ENCODE measurements at places on chromosomes 12 and 14. TPM values are rescaled to one million over a fixed set of nuclear protein-coding genes. Genes with fewer than 3 reads are reported as not detected.
A peak's percentile ranks its signal among the peaks of the same experiment; 100 is the strongest.

The SYT1 gene
- 0.35 TPM for total RNA-seq

The TC2N gene
- 2.5 TPM for total RNA-seq

The RNASE1 gene
- total RNA-seq, result 26.4 TPM

The KRT72 gene
- not detected for total RNA-seq

The GPRC5D gene
- total RNA-seq, result not detected

The NPAS3 gene
- total RNA-seq, result not detected

The ARMH4 gene
- 0.61 TPM for total RNA-seq

The MYO1H gene
- not detected for total RNA-seq

GRCh38 chr12:53051058-53051880 is 1.4 kb downstream of the TNS2 start:
- H3K4me1 ChIP-seq, result peaks cover 43% of the 10 kb centered on the region
- no peaks in the 10 kb centered on the region for H3K36me3 ChIP-seq
- no peaks in the 10 kb centered on the region for H3K27me3 ChIP-seq
- peak overlapping the region; percentile 97 for H3K27ac ChIP-seq
- DNase-seq, result peak; percentile 92

GRCh38 chr14:99802301-99803105 is 9.3 kb downstream of the EML1 start:
- H3K27me3 ChIP-seq, result no peaks in the 10 kb centered on the region
- H3K4me1 ChIP-seq, result no peaks in the 10 kb centered on the region
- H3K4me3 ChIP-seq, result no peak overlapping the region
- H3K36me3 ChIP-seq, result no peaks in the 10 kb centered on the region
- no peak overlapping the region for H3K27ac ChIP-seq

GRCh38 chr12:123119808-123120207 is 31.1 kb downstream of the PITPNM2 start:
- H3K27ac ChIP-seq, result no peak overlapping the region
- no peak overlapping the region for H3K4me3 ChIP-seq
- H3K4me1 ChIP-seq, result no peaks in the 10 kb centered on the region
- DNase-seq, result no peak
- H3K36me3 ChIP-seq, result no peaks in the 10 kb centered on the region

DNA sequence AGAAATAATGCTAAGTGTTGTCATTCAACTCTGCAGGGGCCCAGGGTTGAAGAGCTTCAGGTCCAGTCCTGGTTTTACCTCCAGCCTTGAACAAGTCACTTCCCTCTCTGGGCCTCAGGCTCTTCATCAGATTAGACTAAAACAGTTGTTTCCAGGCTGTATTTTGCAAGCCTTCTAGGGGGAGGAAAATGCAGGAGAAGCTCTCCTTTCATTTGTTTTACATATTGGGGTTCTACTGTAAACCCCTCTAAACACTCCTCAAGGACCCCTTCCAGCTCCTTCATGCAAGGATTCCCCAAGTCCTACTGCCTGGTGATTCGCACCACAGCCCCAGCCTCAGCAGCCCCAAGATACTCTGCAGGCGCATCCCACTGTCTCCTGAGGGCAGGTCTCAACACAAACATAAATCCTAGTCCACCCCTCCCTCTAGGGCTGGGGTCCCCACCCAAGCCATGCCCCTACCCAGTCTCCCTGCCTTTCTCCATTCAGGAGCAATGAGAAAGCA is 2.7 kb downstream of the SDR9C7 start:
- no peak overlapping the region for H3K4me3 ChIP-seq
- no peaks in the 10 kb centered on the region for H3K27me3 ChIP-seq
- H3K4me1 ChIP-seq, result no peaks in the 10 kb centered on the region
- H3K27ac ChIP-seq, result no peak overlapping the region

DNA sequence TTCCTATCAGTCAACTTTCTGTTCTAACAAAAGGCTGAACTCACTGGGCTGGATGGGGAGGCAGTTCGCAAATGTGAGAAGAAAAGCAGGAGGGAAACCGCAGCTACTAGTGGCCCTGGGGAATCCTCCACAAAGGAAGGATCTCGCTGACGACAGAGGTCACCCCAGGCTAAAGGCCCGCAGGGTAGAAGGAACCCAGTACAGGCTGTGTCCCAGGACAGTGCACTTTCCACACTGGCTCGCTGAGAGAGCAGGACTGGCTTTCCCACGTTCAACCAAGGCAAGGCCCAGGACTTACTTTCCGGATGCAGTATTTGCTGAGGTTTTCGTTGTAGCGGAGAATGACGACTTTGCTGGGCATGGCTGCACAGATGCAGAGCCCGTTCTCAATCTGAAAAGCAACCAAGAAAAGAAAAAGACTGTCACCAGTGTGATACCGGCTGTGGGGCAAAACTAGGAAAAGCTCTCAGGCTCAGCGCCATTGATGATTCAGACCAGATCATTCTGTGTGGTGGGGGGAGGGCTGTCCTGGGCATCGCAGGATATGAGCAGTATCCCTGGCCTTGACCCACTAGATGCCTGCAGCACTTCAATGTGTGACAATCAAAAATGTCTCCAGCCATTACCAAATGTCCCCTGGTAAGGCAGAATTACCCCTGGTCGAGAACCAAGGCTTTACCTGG is 36.3 kb downstream of the PRKAB1 start:
- no peak overlapping the region for H3K4me3 ChIP-seq
- no peak overlapping the region for H3K27ac ChIP-seq
- no peak for DNase-seq
- no peaks in the 10 kb centered on the region for H3K27me3 ChIP-seq

DNA sequence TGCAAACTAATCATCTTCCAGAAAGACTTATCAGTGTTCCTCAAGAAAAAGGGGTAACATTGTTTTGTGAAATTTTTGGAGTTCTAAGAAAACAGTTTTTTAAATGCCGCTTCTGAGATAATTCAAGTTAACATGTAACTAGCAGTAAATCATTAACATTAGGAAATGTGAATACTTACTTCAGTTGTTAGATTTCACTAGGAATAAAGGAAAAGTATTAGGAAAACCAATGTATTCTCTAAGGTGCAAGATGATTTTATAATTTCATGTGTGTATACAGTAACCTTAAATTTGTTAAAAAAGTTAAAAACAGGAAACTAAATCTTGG is 36.8 kb downstream of the PAPOLA start:
- no peak for DNase-seq
- H3K27ac ChIP-seq, result peak overlapping the region; percentile 77
- H3K4me1 ChIP-seq, result peaks cover 16% of the 10 kb centered on the region
- H3K27me3 ChIP-seq, result no peaks in the 10 kb centered on the region
- H3K36me3 ChIP-seq, result no peaks in the 10 kb centered on the region

DNA sequence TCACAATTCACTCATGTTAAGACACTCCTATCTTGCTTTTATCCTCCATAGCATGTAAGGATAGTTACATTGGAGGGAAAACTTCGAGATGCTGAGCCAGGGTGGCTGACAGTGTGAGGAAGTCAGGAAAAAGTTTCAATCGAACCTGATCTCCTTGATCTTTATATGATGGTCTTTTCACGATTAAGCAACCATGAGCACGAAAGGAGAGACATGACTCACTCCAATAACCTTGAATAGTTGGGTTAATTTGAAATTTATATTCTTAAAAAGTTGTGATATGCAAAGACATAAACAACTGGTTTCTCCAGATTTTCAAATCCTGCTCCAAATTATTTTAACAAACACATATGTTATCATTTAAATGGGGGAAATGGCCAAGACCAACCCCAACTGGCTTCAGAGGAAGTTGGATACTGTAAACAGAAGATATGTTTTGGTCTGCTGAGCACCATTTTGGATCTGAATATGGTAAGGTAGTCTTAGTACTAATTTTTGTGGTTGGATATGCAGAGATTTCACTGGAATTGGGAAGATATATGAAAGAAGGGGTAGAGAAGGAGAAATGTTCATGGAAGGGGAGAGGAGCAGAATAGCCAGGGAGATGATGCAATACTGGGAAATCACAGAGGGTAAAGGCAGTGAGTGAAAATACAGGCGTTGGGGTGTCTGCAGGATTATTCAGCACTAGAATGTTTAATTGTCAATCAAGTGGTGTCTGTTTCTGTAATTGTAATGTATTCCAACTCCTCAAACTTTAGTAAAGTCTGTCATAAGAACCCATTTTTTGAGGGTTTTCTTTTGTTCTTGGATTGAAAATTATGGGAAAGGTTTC is 185.2 kb upstream of the SLC38A2 start:
- H3K4me3 ChIP-seq, result no peak overlapping the region
- no peak for DNase-seq
- no peak overlapping the region for H3K27ac ChIP-seq
- H3K36me3 ChIP-seq, result no peaks in the 10 kb centered on the region
- no peaks in the 10 kb centered on the region for H3K27me3 ChIP-seq

DNA sequence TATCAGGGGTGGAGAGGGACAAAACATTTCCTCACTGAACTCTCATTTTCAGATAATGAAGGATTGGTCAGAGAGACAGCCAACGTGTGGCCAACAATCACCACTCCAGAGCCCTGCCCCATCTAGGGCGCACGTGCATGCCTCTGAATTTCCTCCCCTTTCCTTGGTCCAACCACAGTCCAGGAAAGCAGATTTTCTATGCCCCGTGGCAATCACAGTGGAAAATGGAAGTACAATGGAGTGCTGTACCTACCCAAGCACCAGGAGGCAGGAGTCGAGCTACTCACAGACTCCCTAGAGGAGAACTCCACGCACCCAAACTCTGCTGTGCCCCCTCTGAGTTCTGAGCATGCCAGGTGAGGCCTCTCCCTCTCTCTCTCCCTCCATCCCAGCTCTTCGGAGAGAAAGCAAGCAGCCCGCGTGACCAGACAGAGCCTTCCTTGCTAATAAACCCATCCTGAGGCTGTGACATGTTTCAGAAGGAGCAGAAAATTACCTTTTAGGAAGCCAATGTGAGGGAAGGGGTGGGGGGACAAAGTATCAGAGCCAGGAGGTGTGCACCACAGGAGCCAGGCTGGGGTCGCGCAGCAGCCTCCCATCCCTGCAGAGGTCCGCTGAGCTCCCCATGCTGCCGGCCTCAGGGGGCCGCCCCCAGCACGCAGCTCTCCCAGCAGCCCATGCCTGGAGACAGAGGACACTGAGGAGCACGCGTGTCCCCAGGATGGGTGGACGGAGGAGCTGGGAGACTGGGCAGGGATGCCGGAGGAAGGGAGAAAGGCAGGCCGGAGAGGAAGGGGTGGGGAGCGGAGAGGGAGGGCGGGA is 73.4 kb downstream of the PITPNM2 start:
- no peaks in the 10 kb centered on the region for H3K4me1 ChIP-seq
- no peak overlapping the region for H3K4me3 ChIP-seq
- DNase-seq, result no peak
- H3K27ac ChIP-seq, result no peak overlapping the region
- no peaks in the 10 kb centered on the region for H3K36me3 ChIP-seq
- no peaks in the 10 kb centered on the region for H3K27me3 ChIP-seq

GRCh38 chr14:32007755-32008362 is 69.2 kb upstream of the ARHGAP5 start:
- no peaks in the 10 kb centered on the region for H3K4me1 ChIP-seq
- H3K27ac ChIP-seq, result no peak overlapping the region
- H3K27me3 ChIP-seq, result no peaks in the 10 kb centered on the region
- no peak for DNase-seq
- no peak overlapping the region for H3K4me3 ChIP-seq

DNA sequence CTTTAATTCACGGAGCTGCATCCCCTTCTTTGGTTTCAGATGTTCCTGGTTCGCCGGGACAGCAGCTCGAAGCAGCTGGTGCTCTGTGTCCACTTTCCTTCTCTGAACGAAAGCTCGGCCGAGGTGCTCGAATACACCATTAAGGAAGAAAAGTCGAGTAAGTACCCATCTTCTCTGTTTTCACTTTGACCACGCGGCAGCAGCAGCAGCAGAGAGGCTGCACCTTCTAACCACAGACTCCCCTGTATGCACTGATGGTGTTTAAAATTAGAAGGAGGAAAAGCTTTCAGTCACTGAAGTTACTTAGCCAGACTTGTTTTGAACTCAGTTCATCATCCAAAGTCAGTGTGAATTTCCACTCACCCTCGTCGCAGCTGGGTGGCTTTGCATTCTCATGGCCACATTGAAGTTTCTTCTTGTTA is 63.8 kb downstream of the RIN3 start:
- DNase-seq, result no peak
- H3K27me3 ChIP-seq, result no peaks in the 10 kb centered on the region
- H3K36me3 ChIP-seq, result no peaks in the 10 kb centered on the region
- no peaks in the 10 kb centered on the region for H3K4me1 ChIP-seq
- H3K4me3 ChIP-seq, result no peak overlapping the region
- no peak overlapping the region for H3K27ac ChIP-seq

- no peaks in the 10 kb centered on the region for H3K27me3 ChIP-seq
- no peak for DNase-seq
- no peaks in the 10 kb centered on the region for H3K36me3 ChIP-seq
Observed at GRCh38 chr12:6923003-6923732, 4.6 kb upstream of the ATN1 start.

DNA sequence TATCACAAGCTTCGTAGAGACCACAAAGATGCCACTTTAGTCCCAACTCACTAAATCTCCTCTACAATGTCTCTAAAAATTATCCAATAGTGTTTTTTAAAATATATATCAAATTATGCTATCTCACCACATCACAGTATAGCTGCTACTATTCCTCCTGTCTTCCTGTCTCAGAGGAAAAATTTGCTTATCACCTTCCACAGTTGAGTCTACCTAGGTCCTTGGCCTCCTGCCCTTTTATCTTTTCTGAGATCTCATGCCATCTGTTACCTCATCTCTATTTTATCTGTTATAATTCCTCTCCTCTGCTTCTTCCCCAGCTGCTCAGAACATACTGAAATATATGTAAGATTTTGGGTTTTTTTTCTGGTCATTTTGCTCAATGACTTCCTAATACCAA is 568.2 kb downstream of the DIO2 start:
- no peak overlapping the region for H3K4me3 ChIP-seq
- no peak for DNase-seq
- H3K27ac ChIP-seq, result no peak overlapping the region

DNA sequence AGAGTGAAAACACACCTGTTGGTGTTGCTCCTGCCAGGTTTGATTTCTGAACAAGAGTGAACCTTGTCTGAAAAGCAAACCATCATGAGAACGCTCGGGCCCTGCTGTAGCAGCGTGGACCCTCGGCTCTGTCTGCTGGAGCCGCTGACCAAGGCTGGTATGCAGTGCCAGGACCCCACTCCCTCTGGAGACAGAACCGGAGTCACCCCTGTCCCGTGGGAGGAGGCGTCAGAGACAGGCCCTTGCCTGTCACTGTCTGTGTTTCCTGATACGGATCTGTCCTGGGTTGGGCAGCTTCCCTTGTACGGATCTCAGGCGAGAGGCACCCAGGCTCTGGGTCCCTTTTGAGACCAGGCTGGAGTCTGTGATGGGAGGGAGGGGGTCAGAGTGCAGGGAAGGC is 111.6 kb downstream of the ADGRD1 start:
- H3K36me3 ChIP-seq, result no peaks in the 10 kb centered on the region
- H3K4me1 ChIP-seq, result no peaks in the 10 kb centered on the region
- no peak overlapping the region for H3K27ac ChIP-seq
- H3K4me3 ChIP-seq, result no peak overlapping the region
- peak; percentile 39 for DNase-seq

DNA sequence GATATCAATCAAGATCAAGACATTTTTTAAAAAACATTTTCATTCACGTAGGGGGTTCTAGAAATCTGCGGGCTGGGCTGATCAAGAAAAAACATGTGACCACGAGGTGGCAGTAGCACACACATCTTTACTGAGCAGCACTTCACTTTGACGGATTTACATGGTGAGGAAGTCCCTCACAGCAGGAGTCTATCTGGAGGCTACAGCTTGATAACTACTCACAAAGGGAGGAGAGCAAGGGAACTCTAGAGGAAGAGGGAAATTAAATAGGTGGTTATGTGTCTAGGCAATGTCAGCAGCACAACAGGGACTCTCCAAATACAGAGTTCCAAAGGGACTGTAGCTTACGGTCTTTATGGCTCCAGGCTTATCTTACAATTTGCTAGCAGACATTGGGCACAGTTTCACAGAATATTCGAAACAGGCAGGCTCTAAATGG is 248.1 kb downstream of the DPY19L2 start:
- no peak overlapping the region for H3K4me3 ChIP-seq
- no peaks in the 10 kb centered on the region for H3K4me1 ChIP-seq
- H3K27ac ChIP-seq, result no peak overlapping the region
- no peaks in the 10 kb centered on the region for H3K27me3 ChIP-seq
- H3K36me3 ChIP-seq, result no peaks in the 10 kb centered on the region

All from right lobe of liver (tissue), 6 donors.